ENCODE measurements at places on chromosomes 1 and 21. TPM values are rescaled to one million over a fixed set of nuclear protein-coding genes. Genes with fewer than 3 reads are reported as not detected.

DNA sequence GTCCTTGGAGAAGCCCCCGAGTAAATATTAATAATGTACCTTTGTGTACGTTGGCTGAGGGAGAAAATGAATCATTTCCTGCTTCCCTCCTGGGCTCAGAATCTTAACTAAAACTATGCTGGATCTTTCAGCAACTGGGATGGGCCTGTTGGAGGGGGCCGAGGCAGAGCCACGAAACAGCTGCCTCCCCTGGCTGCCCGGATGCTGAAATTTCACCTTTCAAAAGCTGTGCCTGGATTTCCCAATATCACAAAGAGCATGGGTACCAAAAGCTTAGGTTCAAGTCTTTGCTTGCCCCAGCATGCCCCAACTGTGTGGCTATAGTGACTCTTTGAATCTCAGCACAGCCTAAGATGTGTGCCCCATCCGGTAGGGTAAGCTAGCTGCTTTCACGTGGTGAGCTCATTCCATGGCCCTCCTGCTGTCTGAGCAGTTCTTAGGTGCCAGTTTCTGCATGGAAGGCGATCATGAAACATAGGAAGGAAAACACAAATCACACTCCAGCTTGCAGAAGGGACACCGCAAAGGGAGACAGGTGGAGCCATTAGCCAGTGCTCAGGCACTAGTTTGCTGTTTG lies 473.5 kb downstream of the PTPRU start:
- DNase-seq: no peak

- DNase-seq: no peak
These were observed 100.1 kb downstream of the MAN1A2 start for GRCh38 chr1:117467336-117467735.

SLC6A9 gene
- not detected for total RNA-seq

CFAP107 gene
- total RNA-seq: not detected

DNA sequence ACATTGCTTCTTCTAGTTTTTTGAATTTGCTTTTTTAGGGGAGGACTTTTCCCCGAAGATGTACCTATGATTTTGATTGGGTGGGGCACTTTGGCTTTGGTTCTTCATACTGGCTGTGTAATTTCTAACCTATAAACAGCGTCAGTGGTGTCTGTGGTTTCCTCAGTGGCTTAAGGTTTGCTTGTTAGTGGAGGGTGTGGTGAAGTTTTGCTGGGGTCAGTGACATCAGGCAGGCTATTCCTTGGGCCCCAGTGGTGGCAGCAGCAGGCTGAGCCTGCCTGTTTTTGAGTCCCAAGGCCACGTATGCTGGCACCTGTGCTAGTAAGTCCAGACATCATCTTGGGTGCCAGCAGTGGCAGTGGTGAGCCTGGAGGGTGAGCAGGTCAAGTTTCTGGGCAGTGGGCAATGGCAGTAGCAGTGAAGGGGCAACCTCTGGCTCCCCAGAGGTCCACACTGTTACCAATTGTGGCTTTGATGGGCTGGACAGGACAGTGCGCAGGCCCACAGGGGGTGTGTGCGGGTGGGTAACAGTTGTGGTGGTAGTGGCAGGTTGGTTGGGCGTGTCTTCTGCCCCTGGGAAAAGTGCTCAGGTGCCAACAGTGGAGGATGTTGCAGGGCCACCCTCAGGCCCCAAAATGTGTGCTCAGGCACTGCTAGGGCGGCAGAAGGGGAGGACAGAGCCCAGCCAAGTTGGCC lies 54.9 kb upstream of the B3GALT2 start:
- no peak for DNase-seq

PKP1 gene
- not detected for total RNA-seq

GRCh38 chr1:5596651-5597050 lies 395.6 kb downstream of the NPHP4 start:
- no peak for DNase-seq

- DNase-seq: no peak
These were observed 119.2 kb downstream of the ITSN1 start for GRCh38 chr21:33761441-33762036.

GUCA2A gene
- total RNA-seq: not detected

SEMA6C gene
- total RNA-seq: 3.0 TPM

GRCh38 chr1:42734201-42735035 lies 5.6 kb downstream of the CLDN19 start:
- DNase-seq: no peak

All from CD8-positive, alpha-beta T cell (primary cell).